Fibroblast of lung (primary cell): ENCODE measurements at places on chromosomes 5 and 9. TPM values are rescaled to one million over a fixed set of nuclear protein-coding genes. Genes with fewer than 3 reads are reported as not detected.

GRCh38 chr9:27967210-27967609 lies 393.9 kb upstream of the C9orf72 start:
- H3K27me3 ChIP-seq, result no peaks in the 10 kb centered on the region
- no peak overlapping the region for H3K27ac ChIP-seq
- H3K4me1 ChIP-seq, result no peaks in the 10 kb centered on the region
- no peaks in the 10 kb centered on the region for H3K36me3 ChIP-seq

DNA sequence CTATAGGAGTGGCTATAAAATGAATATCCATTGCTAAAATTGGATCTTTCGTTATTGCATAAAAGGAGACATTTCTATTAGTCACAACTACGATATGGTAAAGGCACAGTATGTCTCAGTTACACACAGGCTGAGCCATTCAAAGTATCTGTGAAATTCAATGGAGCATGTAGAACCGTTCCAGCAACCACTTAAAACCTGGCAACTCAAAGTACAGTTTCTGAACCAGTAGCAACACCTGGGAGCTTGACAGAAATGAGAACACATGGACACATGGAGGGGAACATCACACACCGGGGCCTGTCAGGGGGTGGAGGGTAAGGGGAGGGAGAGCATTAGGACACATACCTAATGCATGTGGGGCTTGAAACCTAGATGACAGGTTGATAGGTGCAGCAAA lies 15.4 kb downstream of the POC5 start:
- H3K4me1 ChIP-seq, result no peaks in the 10 kb centered on the region
- no peak for DNase-seq
- no peak overlapping the region for H3K27ac ChIP-seq
- no peaks in the 10 kb centered on the region for H3K27me3 ChIP-seq

GRCh38 chr9:129351642-129352145 lies 173.6 kb upstream of the IER5L start:
- peaks cover 4% of the 10 kb centered on the region for H3K4me1 ChIP-seq
- no peaks in the 10 kb centered on the region for H3K36me3 ChIP-seq
- peak overlapping the region; percentile 19 for H3K4me3 ChIP-seq
- no peak for DNase-seq
- no peak overlapping the region for H3K27ac ChIP-seq
- no peaks in the 10 kb centered on the region for H3K27me3 ChIP-seq

GRCh38 chr5:8751971-8752370 lies 793.9 kb downstream of the SEMA5A start:
- DNase-seq, result no peak
- no peak overlapping the region for H3K4me3 ChIP-seq
- no peaks in the 10 kb centered on the region for H3K27me3 ChIP-seq
- no peaks in the 10 kb centered on the region for H3K36me3 ChIP-seq
- no peaks in the 10 kb centered on the region for H3K4me1 ChIP-seq

GRCh38 chr5:40578501-40579451 lies 100.9 kb upstream of the PTGER4 start:
- no peak overlapping the region for H3K4me3 ChIP-seq
- no peaks in the 10 kb centered on the region for H3K27me3 ChIP-seq

- H3K4me3 ChIP-seq, result no peak overlapping the region
- H3K27ac ChIP-seq, result no peak overlapping the region
- peaks cover 33% of the 10 kb centered on the region for H3K36me3 ChIP-seq
- peaks cover 13% of the 10 kb centered on the region for H3K4me1 ChIP-seq
Observed at GRCh38 chr9:136441681-136442245, 2.1 kb upstream of the INPP5E start.

GRCh38 chr9:85020791-85021190 lies 351.3 kb downstream of the NTRK2 start:
- H3K36me3 ChIP-seq, result no peaks in the 10 kb centered on the region
- DNase-seq, result no peak
- H3K27me3 ChIP-seq, result no peaks in the 10 kb centered on the region
- no peaks in the 10 kb centered on the region for H3K4me1 ChIP-seq

GRCh38 chr5:3878267-3878666 lies 282.6 kb downstream of the IRX1 start:
- no peaks in the 10 kb centered on the region for H3K36me3 ChIP-seq
- H3K27me3 ChIP-seq, result no peaks in the 10 kb centered on the region
- H3K4me1 ChIP-seq, result no peaks in the 10 kb centered on the region
- no peak for DNase-seq
- no peak overlapping the region for H3K4me3 ChIP-seq

Gene IFNA2
- not detected in 2 replicates for total RNA-seq

Gene SMIM33
- total RNA-seq, result not detected in 2 replicates

Gene TLR4
- 2.6 and 3.1 TPM in 2 replicates for total RNA-seq

Gene PCDHB1
- not detected in 2 replicates for total RNA-seq

Gene CER1
- not detected in 2 replicates for total RNA-seq

Gene GMCL2
- under 0.01 TPM in 2 replicates for total RNA-seq

Gene EXOC3
- 34.5 and 36.5 TPM in 2 replicates for total RNA-seq
